ENCODE measurements at places on chromosomes 7 and 10. TPM values are rescaled to one million over a fixed set of nuclear protein-coding genes. Genes with fewer than 3 reads are reported as not detected.

Gene DLG5
- 10.2 TPM for total RNA-seq

Gene SCART1
- 4.4 TPM for total RNA-seq

DNA sequence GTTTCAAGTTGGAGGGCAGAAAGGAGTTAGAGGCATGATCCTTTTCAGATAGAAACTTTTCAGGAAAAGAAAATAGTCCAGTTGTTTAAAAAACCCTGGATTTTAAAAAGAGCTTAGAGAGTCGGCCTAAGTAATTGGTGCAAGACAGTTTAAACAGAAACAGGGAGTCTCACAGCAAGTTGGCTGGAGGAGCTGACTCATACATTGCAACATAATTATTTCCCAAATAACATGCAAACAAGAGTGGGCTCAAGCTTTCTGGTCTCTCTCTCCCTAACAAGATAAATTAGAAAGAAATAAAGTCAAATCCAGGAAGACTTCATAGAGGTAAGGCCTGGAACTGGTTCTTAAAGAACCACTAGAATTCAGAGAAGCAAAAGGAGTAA lies 100.3 kb upstream of the AGBL3 start:
- no peaks in the 10 kb centered on the region for H3K36me3 ChIP-seq
- no peak overlapping the region for H3K4me3 ChIP-seq
- no peaks in the 10 kb centered on the region for H3K4me1 ChIP-seq
- no peaks in the 10 kb centered on the region for H3K27me3 ChIP-seq

Gene PSMG3
- 13.2 TPM for total RNA-seq

DNA sequence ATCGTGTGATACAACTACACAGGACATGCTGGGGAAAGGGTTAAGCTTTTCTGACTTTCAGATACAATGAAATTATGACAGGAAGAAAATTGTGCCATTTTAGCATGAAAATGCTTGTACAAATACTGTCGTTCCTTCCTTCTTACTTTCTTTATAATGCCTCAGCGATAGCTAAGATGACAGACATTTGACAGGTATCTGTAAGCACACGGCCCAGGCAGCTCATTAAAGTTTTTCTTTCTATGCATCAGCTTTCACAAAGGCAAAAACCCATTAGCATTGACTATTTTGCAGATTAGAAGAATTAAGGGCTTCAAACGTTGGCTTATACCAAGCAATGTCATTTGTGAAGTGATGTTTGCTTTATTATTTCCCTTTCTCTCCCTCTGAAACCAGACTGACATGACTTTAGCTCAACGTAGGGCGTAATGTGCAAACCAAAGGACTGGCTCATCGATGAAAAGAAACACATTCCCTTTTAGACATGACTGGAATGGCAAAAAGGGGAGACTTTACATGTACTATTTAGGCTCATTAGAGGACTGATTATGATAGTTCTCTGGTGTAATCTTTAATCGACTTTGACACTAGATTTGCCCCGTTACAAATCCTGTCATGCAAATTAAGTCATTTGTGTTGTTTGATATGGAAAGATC lies 258.4 kb upstream of the SP8 start:
- H3K36me3 ChIP-seq = no peaks in the 10 kb centered on the region
- no peaks in the 10 kb centered on the region for H3K4me1 ChIP-seq
- no peak overlapping the region for H3K4me3 ChIP-seq
- H3K27me3 ChIP-seq = no peaks in the 10 kb centered on the region
- DNase-seq = no peak

Gene ANKRD22
- 0.59 TPM for total RNA-seq

DNA sequence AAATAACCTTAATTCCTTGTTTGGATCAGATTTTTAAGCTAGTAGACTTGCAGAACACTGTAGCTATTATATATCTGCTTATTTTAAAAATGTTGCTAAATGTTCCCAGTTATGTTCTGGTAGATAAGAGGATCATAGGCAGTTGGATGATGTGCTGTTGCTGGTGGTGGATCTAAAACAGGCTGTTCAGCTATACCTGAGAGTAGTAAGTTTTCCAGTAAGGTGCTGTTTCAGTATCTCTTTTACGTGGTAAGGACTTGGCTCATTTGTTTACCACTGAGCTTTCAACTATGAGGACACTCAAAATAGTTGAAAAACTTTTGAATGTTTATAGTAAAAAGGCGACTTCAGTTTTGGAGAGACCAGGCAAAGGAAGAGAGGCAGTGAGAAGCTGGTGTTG lies 180.9 kb downstream of the CDK14 start:
- H3K27ac ChIP-seq = no peak overlapping the region
- H3K4me3 ChIP-seq = no peak overlapping the region
- H3K36me3 ChIP-seq = no peaks in the 10 kb centered on the region
- no peaks in the 10 kb centered on the region for H3K27me3 ChIP-seq
- no peak for DNase-seq
